ENCODE measurements at places on chromosomes 2 and 18.
A peak's percentile ranks its signal among the peaks of the same experiment; 100 is the strongest.

DNA sequence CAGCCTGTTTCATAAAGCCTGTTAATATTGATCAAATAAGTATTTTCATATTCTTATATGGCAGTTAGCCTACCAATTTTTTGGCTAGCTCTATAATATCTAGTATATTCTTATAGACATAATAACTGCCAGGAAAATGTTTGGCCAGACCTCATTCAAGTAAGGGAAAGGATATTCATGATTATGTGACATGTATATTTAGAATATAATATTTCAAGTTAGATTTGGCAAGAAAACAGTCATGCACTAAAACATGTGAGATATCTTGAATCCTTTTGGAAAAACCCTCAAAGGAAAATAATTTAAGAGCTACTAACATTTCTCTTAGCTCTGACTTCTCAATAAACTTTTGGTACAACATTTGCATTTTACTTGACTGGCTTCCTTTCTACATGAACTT, 694.1 kb downstream of the PLCL1 start:
- no peak for DNase-seq

- DNase-seq, result no peak
Measured at GRCh38 chr2:99140860-99141109, 722 bp upstream of the C2orf15 start.

GRCh38 chr2:26521054-26521912, 43.4 kb upstream of the OTOF start:
- DNase-seq, result no peak

DNA sequence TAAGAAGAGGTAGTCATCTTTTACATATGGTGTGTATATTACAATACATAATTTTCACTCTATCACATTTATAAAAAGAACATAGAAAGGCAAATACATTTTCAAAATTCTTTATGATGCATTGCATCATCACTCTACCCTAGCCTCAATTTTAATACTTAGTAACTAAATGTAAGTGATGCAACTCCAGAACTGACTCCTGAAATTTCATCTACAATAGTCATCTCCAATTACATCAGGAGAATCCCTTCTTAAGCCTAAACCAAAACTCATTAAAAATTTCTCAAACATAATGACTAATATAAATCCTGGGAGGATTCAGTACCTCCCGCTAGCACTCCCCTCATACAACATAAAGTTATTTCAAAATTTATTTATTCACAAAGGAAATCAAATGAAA, 15.9 kb downstream of the TMX3 start:
- DNase-seq, result no peak

DNA sequence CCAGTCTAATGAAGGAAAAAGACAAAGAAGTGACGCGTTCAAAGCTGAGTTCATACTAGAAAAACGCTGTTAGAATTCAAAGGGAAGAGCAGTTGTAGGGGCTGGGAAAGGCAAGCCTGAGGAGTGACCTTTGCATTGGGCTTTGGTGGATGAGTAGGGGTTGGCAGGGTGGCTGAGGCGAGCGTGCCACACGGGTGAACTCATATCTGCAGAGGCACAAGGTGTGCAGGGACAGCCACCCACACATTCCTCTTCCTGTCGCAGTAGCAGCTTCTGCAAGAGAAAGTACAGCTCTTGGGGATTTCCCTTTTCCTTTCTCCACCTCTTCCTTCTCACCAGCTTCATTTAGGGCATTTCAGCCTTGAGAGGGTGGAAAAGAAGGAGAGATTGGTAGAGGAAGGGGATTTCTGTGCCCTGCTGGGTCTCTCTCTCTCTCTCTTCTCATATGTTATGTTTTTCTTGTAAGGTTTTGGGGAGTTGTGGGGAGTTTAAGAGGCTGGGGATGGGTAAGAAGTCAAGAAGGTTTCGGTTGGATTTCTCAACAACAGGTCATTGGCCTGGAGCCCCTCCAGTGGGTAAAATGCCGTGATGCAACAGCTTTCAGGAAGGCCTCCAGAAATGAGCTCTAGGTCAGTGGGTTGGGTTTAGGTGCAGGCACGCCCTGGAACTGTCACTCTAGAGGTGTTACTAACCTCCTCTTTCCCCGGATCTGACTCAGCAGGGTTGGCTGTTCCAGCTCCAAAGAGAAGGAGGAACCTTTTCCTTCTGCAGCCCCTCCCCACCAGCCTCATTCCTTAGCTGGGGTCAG, 40.1 kb downstream of the ODC1 start:
- DNase-seq, result peak; percentile 29

GRCh38 chr2:191846515-191847476, at the start of gene CAVIN2:
CAVIN2 (minus strand) TSS chr2:191847088; CDS start chr2:191846925, 163 bp downstream.
- no peak for DNase-seq

DNA sequence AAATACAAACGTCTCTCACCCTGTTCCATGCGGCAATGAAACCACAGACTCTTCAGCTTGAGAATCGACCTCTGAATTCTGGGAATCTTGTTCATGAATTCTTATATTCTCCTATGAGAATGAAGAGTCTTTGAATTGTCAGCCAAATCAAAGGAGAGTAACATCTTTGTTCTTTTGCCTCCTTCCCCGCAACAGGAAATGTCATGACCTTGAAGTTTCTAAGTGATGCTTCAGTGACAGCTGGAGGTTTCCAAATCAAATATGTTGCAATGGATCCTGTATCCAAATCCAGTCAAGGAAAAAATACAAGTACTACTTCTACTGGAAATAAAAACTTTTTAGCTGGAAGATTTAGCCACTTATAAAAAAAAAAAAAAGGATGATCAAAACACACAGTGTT, 21.8 kb downstream of the TNFAIP6 start:
- no peak for DNase-seq

DNA sequence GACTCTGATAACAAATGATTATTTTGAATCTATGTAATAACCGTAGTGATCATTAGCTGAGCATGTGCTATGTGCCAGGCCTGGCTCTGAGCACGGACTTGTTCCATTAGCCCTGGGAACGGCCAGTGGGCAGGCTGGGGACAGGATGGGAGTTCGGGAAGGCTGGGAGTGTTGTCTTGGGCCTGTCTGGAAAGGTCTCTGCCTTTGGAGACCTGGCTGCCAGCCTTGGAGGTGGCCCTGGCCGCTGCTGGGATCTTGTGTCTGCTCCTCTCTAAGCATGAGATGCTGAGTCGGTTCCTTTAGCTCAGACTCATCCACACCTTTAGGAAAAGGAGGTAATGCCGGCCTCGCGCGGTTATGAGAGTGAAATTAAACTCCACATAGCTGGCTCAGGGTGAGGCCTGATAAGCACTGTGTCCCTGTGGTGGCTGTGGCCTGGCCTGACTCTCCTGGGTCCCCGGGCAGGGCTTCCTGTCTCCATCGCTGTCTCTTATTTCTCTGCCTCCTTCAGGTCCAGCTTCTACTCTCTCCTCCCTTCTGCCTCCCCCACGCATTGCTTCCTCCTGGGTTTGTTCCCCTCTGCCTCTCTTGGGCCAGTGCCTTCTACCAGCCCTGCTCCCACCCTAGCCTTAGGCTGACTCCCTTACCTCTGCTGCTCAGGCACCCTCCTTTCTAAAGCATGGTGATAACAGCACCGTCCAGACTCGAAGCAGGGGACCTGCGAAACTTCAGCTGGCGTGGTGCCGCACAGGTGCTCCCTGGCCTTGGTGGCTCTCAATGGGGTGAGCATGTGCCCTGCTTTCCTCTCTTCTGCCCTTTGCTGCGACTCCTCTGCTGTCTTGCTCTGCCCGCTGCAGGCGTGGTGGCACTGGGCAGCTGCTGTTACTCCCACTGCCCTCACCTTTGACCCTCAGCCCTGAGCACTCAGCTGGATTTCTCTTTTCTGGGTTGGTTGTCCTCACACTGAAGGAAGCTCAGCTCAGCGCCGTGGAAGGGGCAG, 41.8 kb downstream of the NCK2 start:
- no peak for DNase-seq

- DNase-seq, result no peak
Measured at GRCh38 chr2:100241236-100241635, 81.1 kb downstream of the LONRF2 start.

DNA sequence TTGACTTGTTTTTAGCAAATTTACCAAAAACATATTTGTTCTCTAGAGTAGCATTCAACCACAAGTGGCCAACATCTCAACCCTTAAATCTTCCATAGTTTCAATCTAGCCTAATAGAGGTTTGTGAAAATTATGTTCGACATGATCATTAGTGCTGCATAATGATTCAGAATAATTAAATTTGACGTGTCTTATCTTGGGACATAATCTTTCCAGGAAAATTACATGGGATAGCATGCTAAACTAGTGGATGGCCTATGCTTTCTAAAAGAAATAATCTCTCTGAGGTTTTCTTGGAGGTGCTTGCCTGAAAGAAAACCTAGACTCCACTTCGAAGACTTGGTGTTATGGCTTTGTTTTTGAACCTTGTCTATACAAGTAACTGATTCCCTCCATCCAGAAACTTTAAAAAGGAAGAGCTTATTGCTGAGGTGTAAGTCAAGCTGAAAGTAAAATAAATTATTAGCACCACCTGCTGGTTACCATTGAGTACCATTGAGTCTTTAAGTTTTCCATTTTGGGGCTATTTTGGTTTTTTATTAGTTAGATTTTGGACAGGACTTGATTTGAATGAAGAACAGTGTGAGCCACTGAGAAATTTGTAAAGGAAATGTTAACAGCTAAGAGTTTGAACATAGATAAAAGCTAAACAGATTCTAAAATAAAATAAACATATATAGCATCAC, 32.7 kb downstream of the COX7A2L start:
- DNase-seq, result no peak

GRCh38 chr2:179049203-179049545, 763 bp downstream of the CCDC141 start:
- DNase-seq, result no peak

DNA sequence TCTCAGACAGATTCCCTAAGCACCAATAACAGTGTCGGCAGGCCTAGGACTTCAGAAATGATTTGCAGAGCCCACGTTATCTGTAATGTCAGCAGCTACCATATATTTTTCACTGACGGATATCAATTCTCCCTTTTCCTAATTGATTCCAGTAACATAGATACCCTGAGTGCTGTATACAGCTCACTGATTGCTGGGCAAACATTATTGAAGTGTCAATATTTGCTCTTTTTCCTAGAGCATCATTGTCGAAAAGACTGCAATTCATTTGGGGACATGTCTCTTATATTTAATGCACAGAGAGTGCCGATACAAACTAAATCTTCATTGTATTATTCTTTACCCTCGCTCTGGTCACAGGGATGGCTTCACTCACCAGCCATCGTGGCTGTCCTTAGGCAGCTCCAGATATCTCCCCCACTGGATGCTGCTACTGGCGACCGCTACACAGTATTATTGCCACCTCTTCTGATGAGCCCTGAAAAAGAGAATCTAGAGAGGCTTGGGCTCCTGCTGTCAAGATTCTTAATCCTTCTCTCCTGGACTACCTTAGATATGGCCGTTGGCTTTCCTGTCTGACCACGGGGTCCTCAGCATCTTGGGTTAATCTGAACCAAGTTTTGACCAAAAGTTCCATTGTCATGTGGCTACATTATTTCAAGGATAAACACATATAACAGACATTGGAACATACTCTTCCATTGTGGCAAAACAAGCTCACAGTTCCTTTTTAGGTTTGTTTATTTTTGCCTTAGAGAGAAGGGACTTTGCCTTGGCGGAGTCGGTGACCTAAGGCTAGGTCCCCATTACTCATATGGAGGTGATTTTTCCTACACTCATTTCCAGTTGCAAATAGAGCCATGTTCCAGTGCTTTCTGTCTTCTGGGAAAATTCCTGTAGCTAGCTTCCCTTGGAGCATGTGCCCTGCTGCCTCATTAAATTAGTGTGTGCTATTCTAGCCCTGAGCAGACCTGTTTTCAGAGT, 105.4 kb downstream of the CPO start:
- DNase-seq, result no peak

DNA sequence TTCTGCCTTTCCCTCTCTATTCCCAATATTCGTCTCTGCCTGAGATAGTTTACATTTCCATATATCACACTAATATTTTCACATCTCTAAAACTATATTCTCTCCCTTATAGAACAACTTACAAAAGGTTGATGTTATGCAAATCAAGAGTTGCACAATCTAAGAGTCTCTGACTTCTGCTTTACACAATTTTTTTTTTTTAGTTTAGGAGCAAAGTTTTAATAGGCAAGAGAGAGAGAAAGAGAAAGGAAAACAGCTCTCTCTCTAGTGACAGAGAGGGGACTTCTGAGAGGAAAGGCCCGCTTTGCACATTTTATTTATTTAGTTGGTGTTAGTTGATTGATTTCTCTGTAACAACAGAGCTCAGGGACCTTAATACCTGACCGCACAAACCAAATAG, 380.2 kb downstream of the TXNL1 start:
- no peak for DNase-seq

- no peak for DNase-seq
Measured at GRCh38 chr18:69936191-69936558, 11.5 kb downstream of the CD226 start.

- DNase-seq, result no peak
Measured at GRCh38 chr2:240170883-240171282, 30.4 kb upstream of the OTOS start.

DNA sequence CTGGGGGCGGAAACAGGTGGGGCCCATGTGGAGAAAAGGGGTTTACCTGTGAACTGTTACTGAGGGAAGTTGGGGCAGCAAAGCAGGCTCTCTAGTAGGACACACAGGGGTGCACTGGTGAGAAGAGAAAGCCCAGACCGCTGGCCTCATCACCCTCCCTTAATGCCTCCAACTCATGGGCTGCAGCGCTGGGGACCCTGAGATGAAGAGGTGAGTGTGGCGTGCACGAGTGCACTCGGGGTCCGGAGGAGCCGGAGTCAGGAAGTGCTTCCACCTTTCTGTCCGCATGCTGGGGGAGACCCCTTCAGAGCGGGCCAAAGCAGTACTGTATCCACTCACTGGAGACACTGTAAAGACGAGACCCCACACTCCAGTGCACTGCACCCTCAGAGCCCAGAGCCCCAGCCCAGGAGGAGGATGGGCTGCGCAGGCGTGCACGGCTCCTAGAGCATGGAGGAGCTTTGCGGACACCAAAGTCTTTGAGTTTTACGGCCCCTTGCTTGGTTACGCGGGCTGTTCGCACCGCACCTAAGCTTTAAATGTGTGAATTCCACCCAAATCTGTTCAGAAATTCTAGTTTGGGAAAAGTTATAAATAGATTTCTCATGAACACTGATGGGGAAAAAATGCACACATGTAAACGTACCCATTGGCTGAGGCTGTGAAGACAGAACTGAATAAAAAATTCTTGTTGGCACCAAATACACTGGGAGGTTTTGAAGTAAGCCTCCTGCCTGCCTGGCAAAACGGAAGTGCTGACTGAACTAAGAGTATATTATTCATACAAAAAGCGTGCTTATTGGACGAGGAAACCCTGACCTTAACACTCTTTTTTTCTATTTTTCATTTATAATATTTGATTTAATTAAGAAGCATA, 45.4 kb upstream of the PPP4R1 start:
- DNase-seq, result no peak

GRCh38 chr2:20197192-20197591, 27.7 kb downstream of the SDC1 start:
- no peak for DNase-seq

- no peak for DNase-seq
Measured at GRCh38 chr2:191126386-191127085, 24.3 kb downstream of the STAT4 start.

GRCh38 chr2:29397039-29397438, 281.8 kb downstream of the CLIP4 start:
- DNase-seq, result no peak

DNA sequence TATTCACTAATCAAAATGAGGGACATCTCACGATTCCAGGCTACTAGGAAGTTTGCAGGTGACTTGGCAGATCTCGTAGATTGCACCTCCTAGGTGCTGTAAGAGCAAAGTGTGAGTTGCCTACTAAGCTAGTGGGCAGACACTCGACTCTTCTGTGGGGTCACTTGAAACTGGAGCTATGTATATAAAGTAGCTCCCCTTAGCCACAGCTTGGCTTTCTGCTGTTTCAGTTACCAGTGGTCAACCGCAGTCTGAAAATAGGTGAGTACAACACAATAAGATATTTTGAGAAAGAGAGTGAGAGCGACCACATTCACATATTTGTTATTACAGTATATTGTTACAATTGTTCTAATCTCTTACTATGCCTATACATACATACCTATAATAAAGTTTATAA, 23.3 kb downstream of the CTAGE1 start:
- no peak for DNase-seq
